ENCODE measurements at places on chromosomes 5 and 9. TPM values are rescaled to one million over a fixed set of nuclear protein-coding genes. Genes with fewer than 3 reads are reported as not detected.

DNA sequence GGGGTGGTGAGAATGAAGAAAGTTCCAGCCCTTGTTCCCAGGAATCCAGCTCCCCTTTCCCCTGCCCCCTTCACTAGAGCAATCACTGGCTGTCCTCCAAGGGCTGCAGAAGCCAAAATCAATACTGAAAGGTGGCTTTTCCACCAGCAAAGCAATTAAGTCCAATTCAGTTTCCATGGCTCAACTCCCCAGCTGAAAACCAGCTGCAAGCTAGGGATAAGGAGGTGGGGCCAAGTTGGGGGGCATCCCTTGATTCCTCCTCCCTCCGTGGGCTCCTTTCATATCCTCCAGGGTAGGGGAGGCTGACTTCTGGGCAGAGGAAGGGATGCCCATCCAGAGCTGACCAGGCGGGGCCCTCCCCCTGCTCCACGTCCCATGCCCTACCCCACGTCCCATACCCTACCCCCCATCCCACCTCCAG lies 22.7 kb downstream of the CAMK2A start:
- DNase-seq, result no peak

GRCh38 chr9:17318821-17319320 lies 184.0 kb downstream of the CNTLN start:
- no peak for DNase-seq

- no peak for DNase-seq
Measured at GRCh38 chr5:56386046-56386445, 152.9 kb upstream of the ANKRD55 start.

GRCh38 chr9:35048511-35048910 lies 23.9 kb downstream of the VCP start:
- DNase-seq, result no peak

GRCh38 chr5:9020996-9021395 lies 524.9 kb downstream of the SEMA5A start:
- DNase-seq, result no peak

DNA sequence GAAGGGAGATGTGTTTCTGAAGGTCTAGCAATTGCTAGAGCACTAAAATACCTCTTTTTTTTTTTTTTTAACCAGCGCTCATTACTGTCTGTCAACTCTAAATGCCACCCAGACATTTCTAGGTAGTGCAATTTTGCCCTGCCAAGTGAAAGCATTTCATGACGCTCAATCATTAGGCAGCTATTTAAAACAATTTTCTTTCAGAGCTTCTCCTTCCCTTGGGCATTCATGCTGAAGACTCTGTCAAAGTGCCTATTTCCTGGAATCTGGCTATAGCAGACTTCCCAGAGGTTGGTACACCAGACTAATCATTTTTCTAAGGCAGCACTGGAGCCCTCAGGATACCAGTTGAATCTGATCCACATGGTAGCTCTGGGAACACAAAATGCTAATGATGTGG lies 97.0 kb upstream of the ANKRD55 start:
- DNase-seq, result no peak

- no peak for DNase-seq
Measured at GRCh38 chr5:35847491-35847890, 9.2 kb upstream of the IL7R start.

DNA sequence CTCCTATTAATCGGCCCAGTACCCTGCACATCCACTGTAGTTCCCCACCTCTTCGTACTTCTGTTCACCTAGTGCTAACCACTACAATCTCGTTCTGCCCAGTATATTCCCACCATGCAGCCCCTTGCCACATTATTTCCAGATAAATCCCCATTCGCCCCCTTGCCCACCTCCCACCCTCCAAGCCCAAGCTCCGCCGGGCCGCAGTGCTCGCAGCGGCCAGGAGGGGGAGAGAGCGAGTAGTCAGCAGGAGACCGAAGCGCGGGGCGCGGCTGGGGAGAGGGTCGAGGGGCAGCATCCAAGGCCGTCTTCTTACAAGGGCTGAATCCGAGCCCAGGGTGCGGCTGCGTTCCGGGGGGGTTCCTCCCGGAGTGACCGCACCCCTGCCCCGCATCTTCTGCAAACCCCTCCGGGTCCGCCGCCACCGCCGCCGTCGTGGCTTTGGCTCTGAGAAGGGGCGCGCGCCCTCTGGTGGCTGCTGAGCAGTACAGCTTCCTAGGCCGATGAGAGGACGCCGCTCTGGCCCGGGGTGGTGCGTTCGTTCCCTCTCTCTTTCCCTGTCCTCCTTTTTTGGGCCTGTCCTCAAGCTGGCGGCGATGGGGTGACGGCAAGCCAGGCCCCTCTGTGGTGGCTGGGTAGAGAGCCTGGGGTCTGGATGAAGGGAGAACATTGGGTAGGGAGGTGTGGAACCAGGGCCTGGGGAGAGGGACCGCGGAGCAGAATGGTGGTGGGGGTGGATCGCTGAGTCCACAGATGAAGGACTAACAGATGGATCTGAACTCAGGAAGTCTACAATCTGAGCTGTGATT lies 30.0 kb upstream of the PSD2 start:
- DNase-seq, result peak; percentile 95

- no peak for DNase-seq
Measured at GRCh38 chr5:169702693-169703481, 65.8 kb downstream of the DOCK2 start.

GRCh38 chr9:5560443-5561100 lies 50.2 kb downstream of the PDCD1LG2 start:
- no peak for DNase-seq

GRCh38 chr5:122757285-122757684 lies 17.6 kb upstream of the SNX2 start:
- DNase-seq, result no peak

DNA sequence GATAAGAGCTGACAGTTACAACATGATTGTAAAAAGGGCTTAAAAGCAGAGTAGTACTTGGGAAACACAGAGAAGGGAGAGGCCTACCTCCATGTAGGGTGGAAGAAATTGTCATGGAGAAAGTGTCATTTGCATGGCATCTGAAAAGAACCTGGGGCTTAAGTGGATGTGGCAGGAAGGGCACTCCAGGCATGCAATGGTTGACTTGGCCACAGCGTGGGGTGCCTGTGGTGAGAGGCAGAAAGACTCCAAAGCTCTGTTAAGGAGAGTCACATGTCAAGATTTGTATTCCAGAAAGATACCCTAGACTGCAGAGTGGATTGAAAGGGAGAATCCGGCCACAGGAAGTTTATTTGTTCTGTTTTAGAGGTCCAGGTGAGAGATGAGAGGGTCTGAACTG lies 2.4 kb downstream of the POLR3G start:
- no peak for DNase-seq

Gene QRFP
- not detected for polyA plus RNA-seq

Gene NEURL1B
- 1.9 TPM for polyA plus RNA-seq

Gene NR2F1
- polyA plus RNA-seq, result 0.72 TPM

Gene LCN12
- polyA plus RNA-seq, result 3.3 TPM

Gene LCP2
- 16.9 TPM for polyA plus RNA-seq

Gene PCA3
- 2.0 TPM for polyA plus RNA-seq

Gene MAN1B1
- 21.2 TPM for polyA plus RNA-seq

Gene MED7
- 13.8 TPM for polyA plus RNA-seq

Gene JAKMIP2
- not detected for polyA plus RNA-seq

Measured in aorta (tissue), 5 donors.